ENCODE measurements at places on chromosomes 7 and 10.
A peak's percentile ranks its signal among the peaks of the same experiment; 100 is the strongest.

DNA sequence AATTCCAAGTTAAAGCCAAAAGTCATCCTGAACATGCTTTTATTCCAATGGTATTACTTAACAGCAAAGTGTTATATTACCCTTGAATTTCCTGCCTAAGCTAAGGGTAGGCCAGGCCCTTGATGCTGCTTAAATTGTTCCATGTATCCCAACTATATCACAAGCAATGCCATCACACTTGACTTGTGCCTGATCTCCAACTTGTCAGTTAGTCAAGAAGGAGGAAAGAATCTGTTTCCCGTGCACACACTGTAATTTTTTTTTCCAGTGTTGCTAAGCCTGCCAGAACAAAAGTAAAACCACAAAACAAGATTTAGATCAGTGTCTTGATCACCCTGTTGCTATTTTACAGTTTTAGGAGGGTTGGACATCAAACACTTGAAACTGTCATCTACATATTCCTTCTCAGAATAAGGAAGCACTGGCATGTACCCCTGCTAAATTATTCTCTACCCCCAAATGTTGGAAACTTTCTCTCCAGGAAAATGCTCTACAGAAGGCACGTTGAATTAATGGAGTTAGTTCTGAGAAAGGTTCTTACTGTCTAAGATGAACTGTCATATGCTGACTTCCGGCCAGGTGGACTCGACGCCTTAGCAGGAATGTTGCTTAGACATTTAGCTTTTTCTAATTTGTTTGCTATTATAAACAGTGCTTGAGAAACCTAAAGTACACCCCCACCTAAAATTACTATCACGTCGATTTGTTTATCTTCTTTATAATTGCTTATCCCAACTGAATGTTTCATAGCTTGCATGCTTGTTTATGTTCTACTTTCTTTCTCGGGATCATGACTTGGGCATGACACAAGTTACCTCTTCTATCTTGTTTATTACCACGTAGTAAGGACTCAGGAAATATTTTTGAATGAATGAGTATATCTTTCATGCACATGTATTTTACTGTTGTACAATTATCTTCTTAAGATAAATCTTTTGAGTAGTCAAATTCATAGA lies 105.5 kb upstream of the ZNF438 start:
- no peak for DNase-seq

DNA sequence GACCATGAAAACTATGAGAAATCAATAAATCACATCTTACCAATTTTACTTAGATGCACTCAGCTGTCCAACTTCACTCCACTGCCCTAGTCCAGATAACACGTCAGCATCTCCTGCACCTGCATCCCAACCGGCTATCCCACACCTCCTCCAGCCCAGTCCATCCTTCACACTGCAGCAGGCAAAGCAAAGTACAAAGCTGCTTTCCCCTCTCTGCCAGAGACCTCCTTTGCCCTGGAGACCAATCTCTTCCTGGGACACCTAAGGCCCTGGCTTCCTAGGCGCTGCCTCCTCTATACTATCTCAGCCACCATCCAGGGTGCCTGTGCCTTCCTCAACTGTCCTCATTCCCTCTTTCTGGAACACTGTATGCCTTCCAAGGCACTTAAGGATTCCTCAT lies 90.3 kb upstream of the DDC start:
- DNase-seq = no peak

GRCh38 chr10:86162696-86163400 lies 203.7 kb downstream of the GRID1 start:
- DNase-seq = no peak

DNA sequence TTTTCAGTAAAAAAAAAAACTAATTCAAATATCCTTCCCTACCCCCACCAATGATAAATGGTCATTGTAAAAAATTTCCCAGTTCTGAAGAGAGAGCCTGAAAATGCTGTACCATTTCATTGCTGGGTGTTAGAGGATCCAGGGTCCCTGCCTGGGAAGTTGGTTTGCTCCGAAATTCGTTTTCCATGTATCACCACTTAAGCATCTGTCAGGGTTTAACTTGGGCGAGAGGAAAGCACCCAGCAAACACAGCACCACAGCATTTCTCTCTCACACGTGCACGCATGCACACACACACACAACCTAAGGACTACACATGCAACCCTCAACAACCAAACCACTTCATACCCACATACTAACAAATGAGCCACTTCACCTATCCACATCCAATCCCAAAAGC lies 42.1 kb upstream of the EMX2 start:
- DNase-seq = no peak

DNA sequence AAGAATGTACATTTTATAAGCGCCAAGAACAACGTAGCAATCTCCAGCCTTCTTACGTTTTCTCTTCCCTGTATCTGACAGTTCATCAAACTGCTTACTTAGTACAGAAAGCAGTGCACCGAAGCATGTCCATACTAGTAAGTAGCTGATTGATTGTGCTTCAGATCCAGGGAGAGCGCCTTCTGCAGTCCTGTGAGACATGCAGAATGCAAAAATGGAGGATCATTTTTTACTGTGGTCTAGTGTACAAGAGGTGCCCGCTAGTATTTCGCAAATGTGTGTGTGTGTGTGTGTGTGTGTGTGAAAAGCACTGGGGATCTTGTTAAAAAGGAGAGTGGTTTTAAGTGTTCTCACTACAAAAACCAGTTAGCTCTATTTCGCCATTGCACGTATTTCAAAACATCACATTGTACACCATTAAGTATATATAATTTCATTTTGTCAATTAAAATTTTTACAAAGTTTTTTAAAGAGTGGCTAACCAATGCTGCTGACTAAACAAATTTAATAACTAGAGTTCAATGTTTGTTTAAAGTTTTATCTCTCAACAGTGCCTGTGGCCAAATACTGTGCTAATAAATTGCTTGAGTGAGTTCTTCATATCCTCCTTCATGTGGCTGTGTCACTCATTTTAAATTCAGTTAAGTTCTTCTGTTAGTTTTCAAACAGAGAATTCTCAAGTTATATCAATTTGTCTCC lies 99.6 kb downstream of the ZMYND11 start:
- DNase-seq = no peak

GRCh38 chr7:22802426-22802825 lies 20.2 kb downstream of the TOMM7 start:
- no peak for DNase-seq

DNA sequence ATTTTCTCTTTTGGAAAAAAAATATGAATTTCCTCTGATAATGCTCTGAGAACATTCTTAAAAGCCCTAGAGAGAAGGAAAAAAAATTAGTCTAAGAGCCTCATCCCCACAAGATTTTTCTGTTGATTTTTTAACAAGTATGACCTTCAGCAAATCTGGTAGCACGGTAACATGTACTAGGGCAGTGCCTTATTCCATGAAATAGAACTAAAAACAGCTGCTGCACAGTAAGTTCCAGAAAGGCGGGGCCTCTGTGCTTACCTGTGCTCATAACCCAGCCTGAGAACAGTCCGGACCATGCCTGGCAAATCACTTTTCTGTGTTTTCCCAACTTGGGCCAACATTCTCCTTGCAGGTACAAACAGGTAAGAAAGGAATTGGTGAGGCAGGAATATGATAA lies 519.1 kb upstream of the AKR1E2 start:
- DNase-seq = no peak

DNA sequence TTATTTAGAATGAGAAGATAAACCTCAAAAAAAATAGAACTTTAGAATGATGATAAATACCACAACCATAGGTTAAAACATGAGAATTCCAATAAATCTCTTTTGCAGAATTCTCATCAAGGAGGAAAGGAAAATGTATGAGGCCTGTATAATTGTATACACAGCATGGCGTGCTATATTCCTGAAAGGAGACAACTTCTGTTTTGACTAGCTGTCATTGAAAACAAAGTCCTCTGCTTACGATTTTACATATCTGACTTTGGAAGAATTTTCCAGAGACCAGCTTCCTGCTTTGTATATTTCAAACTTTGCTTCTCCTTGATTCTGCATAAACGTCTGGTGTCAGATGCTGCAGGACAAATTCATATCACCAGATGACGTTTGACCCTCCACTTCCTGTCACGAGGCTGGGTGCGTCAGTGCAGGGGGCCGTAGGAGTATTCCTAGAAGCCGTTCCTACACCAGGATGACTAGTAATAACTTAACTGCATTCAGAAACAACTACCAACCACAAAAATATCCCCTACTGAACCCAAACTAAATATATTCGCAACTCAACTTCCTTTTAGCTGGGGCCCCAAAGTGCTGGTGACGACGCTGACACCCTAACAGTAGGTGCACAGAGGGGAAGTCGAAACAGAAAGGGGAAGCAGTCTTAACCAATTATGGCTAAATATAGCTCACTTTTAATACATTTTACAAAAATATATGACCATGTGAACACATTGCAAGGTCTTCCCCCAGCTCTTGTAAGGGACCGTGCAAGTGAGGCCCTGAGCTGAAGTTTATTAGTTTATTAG lies 178.6 kb upstream of the INHBA start:
- peak; percentile 68 for DNase-seq

DNA sequence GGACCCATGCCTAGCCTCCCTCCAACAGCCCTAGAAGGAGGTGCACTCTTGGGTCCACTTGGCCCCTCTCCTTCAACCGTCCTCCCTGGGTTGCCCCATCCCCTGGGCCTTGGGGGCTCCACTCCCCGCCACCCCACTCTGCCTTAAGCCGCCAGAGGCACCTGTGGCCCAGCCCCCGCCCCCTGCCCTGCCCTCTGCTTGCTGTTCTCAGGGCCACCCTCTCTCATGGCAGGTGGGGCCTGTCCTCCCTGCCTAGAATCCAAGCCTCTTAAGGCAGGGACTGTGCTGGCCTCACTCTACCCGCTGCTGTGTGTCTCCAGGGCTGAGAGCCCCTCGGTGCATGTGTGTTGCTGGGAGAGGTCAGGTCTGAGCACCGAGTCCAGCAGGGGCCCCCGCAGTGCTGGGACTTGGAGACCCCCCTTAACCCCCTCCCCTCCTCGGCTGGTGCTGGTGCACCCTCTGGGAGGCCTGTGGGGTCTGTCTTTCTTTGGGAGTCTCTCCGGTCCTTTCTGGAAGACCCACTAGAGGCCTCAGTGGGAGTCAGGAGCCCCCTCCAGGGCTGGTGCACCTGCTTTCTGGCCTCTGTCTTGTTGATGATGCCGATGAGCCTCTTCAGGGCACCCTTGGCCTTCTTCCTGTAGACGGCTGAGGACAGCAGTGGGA lies 43.8 kb downstream of the CFAP46 start:
- no peak for DNase-seq

- DNase-seq = no peak
These were observed 226.8 kb downstream of the ARHGAP21 start for GRCh38 chr10:24496906-24497305.

- DNase-seq = no peak
These were observed 36.6 kb downstream of the GRK5 start for GRCh38 chr10:119243967-119244366.

DNA sequence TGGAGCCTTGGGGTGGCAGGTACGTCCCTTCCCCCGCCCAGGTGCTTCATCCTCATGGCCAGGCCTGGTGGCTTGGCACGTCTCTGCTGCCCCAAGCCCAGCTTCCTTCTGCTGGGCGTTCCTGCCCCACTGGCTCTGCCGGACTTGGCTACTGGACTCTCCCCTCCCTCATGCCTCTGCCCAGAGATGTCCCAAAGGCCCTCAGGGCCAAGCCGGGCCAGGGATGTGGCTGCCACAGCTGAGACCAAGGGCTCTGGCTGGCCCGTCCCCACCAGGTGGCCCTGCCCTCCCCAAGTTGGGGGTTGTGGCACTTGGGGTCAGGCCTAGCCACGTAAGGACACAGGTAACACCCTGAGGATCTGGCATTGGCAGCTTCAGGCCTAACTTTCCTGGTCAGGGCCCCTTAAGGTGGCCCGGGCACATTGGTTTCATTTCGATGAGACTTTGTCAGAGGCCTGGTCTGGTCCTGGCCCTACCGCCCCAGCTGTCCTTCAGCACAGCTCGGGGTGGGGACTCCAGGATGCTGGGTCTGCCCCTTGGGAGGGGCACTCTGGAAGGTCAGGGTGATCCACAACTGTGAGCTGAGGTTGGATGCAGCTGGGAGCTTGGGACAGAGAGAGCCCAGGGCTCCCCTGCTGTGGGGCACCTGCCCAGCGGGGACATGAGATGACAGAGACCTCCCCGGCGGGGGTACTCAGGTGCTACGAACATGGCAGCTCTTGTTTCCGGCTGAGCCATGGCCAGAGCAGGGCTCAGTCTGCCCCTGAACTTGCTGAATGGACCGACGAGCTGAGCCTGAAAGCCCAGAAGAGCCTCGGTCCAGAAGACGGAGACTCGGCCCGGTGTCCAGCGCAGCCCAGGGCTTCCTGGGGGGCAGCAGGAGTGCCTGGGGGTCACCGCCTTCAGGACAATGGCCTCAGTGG lies 2.9 kb downstream of the BHLHA15 start:
- DNase-seq = no peak

GRCh38 chr10:21518149-21518640 lies 7.3 kb downstream of the SKIDA1 start:
- DNase-seq = no peak

DNA sequence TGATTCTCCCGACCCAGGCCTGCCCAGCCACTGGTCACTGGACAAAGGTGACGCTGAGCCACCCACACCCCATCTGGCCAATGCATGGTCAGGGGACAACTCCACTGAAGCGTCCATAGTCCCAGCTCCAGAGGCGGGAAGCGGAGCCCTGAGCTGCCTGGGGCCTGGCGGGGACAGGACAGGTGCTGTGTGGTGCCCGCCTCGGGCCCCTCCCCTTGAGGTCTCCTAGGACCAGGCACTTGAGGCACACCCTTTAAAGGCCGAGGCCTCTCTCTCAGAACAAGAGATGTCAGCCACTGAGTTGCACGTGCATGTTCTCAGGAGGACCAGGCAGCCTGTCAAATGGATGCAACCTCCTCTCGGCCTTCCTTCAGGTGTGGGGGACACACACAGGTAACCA lies 52.5 kb upstream of the PPP2R2D start:
- DNase-seq = no peak

DNA sequence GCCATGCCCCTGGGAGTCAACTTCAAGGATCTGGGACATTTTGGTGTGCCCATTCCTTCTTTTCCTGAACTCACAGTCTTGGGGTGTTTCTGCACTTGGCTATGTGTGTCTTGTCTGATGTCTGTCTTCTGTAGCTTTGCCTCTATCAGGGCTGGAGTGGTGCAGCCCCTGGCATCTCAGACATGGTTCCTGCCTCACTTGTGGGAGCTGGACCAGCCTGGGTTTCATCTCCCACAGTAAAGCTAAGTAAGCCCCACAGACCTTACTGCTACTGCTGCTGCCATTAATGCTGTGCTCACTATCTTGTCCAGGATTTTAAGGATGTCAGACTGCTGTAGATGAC lies 59.0 kb downstream of the ADCYAP1R1 start:
- DNase-seq = no peak
